ENCODE measurements at places on chromosomes 3 and 15.

- no peak for DNase-seq
These were observed 14.0 kb upstream of the LARP6 start for GRCh38 chr15:70867911-70868467.

DNA sequence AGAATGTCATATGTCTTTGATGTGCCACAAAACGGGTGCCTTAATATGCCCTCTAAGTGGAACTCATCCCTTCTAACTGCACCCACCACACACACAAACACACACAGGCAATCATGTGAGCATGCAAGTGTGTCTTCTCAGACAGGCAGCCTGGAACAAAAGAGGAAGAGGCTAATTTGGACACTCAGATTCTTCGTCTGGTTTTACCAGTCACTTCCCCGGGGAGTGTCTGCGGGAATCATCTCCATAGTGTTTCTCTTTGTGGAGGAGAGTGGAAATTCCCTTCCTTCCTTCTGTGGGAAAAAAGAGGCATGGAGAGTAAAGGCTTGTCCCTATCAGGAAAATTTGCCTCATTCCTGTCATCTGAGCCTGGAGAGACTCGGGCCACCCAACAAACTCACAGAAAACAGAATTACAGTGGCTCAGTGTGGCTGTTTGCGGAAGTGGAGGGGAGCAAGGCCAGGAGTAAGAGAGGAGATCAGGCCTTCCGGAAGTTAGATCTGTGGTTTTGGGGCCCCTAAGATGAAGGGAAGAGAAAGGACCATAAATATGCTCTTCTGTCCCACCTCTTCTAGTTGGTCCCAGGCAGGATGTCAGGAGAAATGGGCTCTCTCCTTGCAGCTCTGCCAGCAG is 212.6 kb upstream of the SEMA6D start:
- no peak for DNase-seq

- DNase-seq: no peak
These were observed 60.7 kb downstream of the TIMP4 start for GRCh38 chr3:12097971-12098370.

DNA sequence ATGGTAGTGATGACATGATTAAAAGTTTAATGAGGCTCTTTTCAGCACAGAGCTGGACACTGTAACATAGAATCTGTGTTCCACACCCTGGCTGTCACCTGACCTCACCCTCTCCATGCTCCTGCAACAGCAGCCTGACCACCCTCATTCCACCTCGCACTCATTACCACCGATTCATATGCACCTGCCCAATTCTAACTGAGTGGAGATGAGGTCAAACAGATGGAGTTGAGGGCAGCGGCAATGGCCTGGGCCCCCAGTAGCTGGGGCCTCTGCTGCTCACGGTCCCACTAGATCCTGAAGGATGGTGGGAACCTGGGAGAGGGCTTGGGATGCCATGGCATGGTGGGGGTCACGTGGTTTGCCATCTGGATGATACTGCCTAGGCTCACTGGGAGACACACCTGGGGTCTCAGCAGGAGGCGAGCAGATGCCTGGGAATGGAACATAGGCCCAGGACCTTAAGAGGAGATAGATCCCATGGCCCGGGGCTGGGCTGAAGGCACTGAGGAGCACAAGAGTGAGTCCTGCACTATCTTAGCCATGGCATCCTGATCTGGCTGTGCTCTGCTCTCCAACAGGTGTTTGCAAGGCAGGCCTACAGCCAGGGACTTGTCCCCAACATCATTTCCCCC is 1.3 kb downstream of the SCN5A start:
- no peak for DNase-seq

DNA sequence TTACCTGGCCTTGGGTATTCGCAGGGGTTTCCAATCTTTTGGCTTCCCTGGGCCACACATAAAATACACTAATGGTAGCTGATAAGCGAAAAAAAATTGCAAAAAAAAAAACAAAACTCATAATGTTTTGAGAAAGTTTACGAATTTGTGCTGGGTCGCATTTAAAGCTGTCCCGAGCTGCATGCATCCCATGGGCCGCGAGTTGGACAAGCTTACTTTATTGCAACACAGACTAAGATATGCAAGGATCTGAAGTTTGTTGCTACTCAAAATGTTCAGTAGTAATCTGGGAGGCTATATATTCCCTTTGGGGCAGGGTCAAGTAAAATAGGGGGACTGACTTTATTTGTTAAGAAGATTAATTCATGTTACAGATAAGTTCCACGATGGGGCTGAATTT is 247.9 kb downstream of the CD47 start:
- DNase-seq: no peak

DNA sequence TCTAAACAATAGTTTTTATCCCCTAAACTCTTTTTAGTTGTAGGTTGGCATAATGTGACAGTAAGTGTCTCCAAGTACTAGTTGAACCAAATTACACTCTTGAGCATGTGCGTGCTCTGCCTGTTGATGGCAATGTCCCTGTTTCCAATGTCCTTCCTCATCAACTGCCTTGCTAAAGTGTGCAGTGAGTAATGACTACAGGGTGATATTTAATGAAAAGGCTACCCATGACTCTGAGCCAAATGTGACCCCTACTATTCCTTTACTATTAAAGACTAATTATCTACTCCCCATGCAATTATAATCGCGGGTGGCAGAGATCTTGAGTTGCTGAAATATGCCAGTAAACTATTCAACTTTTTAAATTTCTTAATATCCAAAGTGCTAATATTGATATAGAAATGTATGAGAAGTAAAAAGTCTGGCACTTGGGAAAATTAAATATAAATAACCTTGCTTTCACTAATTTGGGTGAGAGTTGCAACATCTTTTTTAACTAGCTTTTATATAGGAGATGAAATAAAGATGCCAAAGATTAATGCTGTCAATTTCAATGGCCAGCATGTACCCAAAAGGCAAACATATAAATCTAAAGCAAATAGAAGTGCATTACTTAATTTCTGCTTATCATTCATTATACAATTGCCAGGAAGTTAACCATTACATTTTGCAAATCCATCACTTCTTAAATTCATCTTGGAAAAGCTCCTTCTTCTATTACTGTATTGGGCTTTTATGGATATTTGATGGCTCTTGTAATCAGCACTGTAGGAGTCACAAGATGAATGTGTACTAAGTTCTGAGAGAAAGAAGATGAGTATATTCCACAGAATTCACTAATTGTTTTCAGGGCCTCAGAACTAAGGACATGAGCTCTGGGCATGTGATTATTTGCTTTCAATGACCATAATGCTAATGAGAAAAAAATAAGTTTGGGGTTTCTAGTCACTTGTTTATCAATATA is 518.2 kb upstream of the NAALADL2 start:
- no peak for DNase-seq

Data from stimulated activated CD4-positive, alpha-beta T cell treated with anti-CD3 and anti-CD28 coated beads, Interleukin-1b, Interleukin-23, amount 100 ng/mL, for 24 hours (primary cell).